Activated T-helper 2 cell treated with anti-CD3 and anti-CD28 coated beads, Interferon-gamma antibody, Interleukin-2, Interleukin-4, amounts not matched to agents 10 μg/mL and 5 μg/mL and 100 μg/mL, durations not matched to agents 14 hours and 24 hours and 36 hours (primary cell): ENCODE measurements at places on chromosomes 2 and 18. TPM values are rescaled to one million over a fixed set of nuclear protein-coding genes. Genes with fewer than 3 reads are reported as not detected.

ALPI gene
- total RNA-seq, result not detected in 2 replicates

PROKR1 gene
- not detected in 2 replicates for total RNA-seq

PRSS56 gene
- total RNA-seq, result not detected in 2 replicates

ABHD1 gene
- 1.2 and 1.5 TPM in 2 replicates for total RNA-seq

SLC9A4 gene
- 0.09 TPM in 2 replicates for total RNA-seq

SERPINB10 gene
- not detected in 2 replicates for total RNA-seq

ESPNL gene
- total RNA-seq, result 0.07 and 0.14 TPM in 2 replicates

RMDN2 gene
- 0.89 and 1.6 TPM in 2 replicates for total RNA-seq

DHRS9 gene
- 3.3 and 3.6 TPM in 2 replicates for total RNA-seq

PLCD4 gene
- total RNA-seq, result 0.18 and 0.23 TPM in 2 replicates

ABCA12 gene
- not detected in 2 replicates for total RNA-seq

RASGRP3 gene
- 1.5 and 2.5 TPM in 2 replicates for total RNA-seq

UPP2 gene
- total RNA-seq, result not detected in 2 replicates

NEU4 gene
- 3.2 and 3.9 TPM in 2 replicates for total RNA-seq

CREG2 gene
- total RNA-seq, result not detected in 2 replicates

FSIP2 gene
- 0.21 and 0.28 TPM in 2 replicates for total RNA-seq

NCL gene
- total RNA-seq, result 1,292 and 1,329 TPM in 2 replicates

IL1A gene
- 6.8 and 7.0 TPM in 2 replicates for total RNA-seq

KRTCAP3 gene
- total RNA-seq, result 6.2 and 7.5 TPM in 2 replicates

FARSB gene
- 47.7 and 49.8 TPM in 2 replicates for total RNA-seq

DLGAP1 gene
- total RNA-seq, result not detected in 2 replicates

CDH19 gene
- not detected in 2 replicates for total RNA-seq

RAB6C gene
- total RNA-seq, result not detected in 2 replicates

RIT2 gene
- total RNA-seq, result not detected in 2 replicates

TIGD1 gene
- total RNA-seq, result 7.4 and 9.1 TPM in 2 replicates

TUBB8B gene
- not detected in 2 replicates for total RNA-seq

SIX3 gene
- total RNA-seq, result 0.25 and 0.34 TPM in 2 replicates

IL1RN gene
- 13.2 and 15.9 TPM in 2 replicates for total RNA-seq

RGPD3 gene
- total RNA-seq, result 0.30 and 0.34 TPM in 2 replicates

ARL5A gene
- total RNA-seq, result 64.9 and 71.7 TPM in 2 replicates

IL18R1 gene
- total RNA-seq, result 61.9 and 68.2 TPM in 2 replicates

IGFBP5 gene
- total RNA-seq, result not detected in 2 replicates

CD8B2 gene
- not detected in 2 replicates for total RNA-seq
